ENCODE measurements at places on chromosomes 7 and 10.

GRCh38 chr10:70837660-70838059, 21.9 kb downstream of the SGPL1 start:
- no peak for DNase-seq

GRCh38 chr10:28970231-28970630, 292.9 kb downstream of the BAMBI start:
- DNase-seq: no peak

DNA sequence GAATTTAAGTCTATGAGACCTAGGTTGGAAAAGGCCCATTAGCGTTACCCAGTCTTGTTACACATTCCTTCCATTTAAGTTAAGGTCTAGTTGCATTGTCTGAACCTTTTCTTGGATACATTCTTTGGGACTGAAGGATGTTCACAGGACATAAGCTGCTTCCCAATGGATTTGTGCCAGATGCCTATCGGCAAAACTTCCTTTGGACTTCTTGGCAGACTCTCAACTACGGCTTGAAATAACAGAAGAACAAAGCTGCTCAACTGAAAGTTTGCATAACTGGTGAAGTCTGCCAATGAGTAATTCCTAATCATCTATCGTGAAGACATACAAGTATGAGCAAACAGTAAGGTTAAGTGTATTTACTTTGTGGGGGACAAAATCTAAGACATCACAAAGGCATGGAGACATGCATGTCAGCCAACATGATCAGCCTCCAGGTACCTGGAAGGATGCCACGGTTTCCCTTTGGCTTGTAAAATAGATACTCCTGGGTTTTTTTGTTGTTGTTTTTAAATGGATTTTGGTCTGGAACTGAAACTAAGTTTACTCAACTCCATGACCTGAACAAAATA, 35.4 kb downstream of the MALSU1 start:
- no peak for DNase-seq

DNA sequence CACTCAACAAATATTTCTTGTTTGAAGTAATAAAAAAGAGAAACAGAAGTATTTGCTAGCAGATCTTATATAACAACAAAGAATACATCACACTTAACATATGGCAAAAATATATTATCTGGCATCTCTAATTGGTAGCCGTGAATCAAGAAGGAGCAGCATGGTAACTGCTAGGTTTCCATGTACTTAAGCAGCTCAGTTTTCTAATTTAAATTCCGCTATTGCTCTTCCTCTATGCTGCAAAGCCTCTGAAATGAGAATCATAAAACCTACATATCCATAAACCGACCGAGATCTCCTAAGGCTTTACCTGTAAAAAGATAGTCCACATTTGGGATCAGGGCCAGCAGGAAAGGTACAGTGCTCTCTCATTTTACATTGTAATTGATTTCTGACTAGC, 76.6 kb upstream of the PTPRZ1 start:
- no peak for DNase-seq

DNA sequence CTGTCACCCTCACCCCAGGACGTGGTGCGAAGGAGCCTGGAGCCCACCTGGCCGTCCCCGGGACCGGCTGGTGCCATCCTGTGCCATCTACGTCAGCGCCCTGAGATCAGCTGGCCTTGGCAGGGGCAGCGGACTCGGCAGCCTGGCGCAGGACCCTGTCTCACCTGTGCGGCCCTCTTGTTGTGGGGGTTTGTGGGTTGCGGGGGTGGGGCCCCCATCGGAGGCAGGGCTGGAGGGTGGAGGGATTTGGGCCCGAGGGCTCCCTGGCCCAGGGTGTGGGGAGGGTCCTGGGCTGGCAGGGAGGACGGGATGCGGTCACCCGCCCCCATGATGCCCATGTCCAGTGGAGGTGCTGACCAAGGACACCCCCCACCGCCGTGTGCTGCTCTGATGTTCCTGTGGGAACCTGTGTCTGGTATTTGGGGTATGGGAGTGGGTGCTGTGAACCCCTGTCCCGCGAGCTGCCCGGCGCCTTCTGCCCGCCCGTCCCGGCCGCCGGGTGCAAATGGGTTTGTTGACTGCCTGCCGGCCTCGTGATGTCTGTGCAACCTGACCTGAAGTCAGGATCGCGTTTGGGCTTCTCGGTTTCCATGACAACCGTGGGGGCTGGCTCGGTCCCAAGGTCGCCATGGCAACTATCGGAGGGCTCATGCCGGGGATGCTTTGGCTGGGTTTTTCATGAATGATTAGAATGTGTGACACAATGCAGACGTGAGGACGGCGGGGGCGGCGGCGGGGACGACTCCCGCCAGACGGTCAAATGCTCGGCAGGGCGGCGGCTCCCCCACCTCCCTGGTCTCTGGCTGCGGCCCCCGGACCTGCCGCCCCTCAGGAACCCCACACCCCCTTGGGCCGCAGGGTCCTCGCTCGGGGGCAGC, 7.3 kb downstream of the MAFK start:
- DNase-seq: no peak

DNA sequence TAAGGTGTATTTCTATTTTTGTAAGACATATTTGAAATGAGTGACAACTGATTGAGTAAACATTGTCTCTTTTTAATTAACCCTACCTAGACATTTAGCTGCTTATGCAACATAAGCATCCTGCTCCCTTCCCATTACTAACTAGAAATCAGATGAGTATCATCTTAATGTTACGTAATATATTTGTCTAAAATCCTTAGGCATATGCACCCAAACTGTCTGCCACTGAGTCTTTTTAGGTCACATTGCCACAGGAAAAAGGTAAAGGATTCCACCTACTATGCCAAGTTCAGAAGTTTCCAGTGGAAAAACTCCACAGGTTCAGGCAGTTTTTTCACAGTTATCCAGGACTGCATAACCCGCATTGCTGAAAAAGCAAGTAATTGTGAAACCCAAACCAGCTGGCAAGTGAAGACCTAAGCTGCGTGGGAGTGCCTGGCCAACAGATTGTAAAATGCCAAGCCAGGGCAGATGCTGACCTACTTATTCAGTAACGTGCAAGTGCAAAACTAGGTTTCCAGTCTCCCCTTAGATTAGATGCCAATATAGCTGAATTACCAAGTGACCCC, 983.7 kb downstream of the GATA3 start:
- DNase-seq: no peak
